ENCODE measurements at places on chromosomes 3 and 15. TPM values are rescaled to one million over a fixed set of nuclear protein-coding genes. Genes with fewer than 3 reads are reported as not detected.

- no peak overlapping the region for H3K4me3 ChIP-seq
- peaks cover 15% of the 10 kb centered on the region for H3K36me3 ChIP-seq
- no peak overlapping the region for H3K27ac ChIP-seq
- peaks cover 9% of the 10 kb centered on the region for H3K4me1 ChIP-seq
Observed at GRCh38 chr3:171399842-171400241, 60.4 kb downstream of the TNIK start.

Gene LMCD1
- total RNA-seq = 0.52 TPM

DNA sequence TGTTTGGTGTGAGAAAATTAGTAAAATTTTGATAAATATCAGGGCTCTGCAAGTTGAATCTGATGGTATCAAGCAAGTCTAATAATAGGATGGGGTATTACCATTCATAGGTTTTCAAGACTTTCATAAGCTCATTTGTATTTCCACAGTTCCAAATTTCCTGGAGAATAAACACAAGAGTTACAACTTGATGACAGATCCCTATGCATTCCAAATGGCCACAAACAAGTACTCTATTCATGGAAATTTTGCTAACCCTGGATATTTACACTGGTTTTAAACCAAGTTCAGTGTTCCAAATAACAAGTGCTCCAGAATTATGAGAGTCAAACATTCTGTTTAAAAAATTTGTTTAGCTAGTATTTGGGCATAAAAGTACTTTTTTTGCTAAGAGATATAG, 75.0 kb upstream of the CNTN6 start:
- H3K4me3 ChIP-seq = no peak overlapping the region
- no peaks in the 10 kb centered on the region for H3K4me1 ChIP-seq
- no peak for DNase-seq
- no peak overlapping the region for H3K27ac ChIP-seq

Gene PLA2G4D
- not detected for total RNA-seq

Gene SAMD7
- not detected for total RNA-seq

- H3K27me3 ChIP-seq = no peaks in the 10 kb centered on the region
- no peaks in the 10 kb centered on the region for H3K4me1 ChIP-seq
- no peak overlapping the region for H3K4me3 ChIP-seq
- no peak for DNase-seq
Observed at GRCh38 chr3:54822206-54822605, 105.7 kb downstream of the LRTM1 start.

DNA sequence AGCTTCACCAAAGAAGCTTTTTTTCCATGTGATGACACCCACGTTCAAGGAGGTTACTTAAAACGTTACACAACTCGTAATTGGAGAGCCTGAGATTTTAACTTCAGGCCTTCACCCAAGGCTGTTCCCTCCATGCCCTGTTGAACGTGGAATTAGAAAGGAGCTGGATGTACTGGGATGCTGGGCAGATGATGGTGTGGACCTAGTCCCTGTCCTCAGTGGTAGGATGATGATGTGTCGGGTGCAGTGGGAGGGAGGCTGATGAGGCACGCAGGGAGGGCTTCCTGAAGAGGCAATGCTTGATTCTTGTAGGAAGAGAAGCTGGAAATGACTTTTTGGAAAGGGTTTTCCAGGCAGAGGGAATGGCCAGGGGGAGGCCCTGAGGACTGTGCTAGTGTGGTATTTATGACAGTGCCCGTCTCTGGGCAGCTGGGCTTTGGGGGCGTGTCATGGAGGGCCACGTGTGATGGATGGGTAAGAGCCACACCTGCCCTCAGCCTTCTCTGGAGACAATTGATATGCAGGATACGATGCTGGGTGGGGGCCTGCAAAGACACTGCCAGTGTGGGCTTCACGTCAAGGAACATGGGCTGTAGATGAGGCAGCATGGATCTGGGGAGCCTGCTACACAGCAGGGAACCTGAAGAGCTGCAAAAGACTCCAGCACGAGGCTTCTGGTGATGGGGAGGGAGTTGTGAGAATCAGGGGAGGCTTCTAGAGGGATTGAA, 15.3 kb downstream of the SYNM start:
- H3K4me3 ChIP-seq = no peak overlapping the region
- no peak for DNase-seq
- H3K27me3 ChIP-seq = peaks cover 1% of the 10 kb centered on the region
- no peak overlapping the region for H3K27ac ChIP-seq
- H3K4me1 ChIP-seq = no peaks in the 10 kb centered on the region

Gene DHX36
- total RNA-seq = 93.3 TPM

- no peak for DNase-seq
- peaks cover 10% of the 10 kb centered on the region for H3K4me1 ChIP-seq
- H3K4me3 ChIP-seq = no peak overlapping the region
- no peaks in the 10 kb centered on the region for H3K36me3 ChIP-seq
Observed at GRCh38 chr3:32577174-32577573, 6.5 kb upstream of the DYNC1LI1 start.

- DNase-seq = no peak
- no peaks in the 10 kb centered on the region for H3K36me3 ChIP-seq
- no peaks in the 10 kb centered on the region for H3K4me1 ChIP-seq
- H3K27me3 ChIP-seq = peaks cover 3% of the 10 kb centered on the region
- H3K27ac ChIP-seq = no peak overlapping the region
Observed at GRCh38 chr15:62242999-62243398, 77.9 kb upstream of the C2CD4B start.

DNA sequence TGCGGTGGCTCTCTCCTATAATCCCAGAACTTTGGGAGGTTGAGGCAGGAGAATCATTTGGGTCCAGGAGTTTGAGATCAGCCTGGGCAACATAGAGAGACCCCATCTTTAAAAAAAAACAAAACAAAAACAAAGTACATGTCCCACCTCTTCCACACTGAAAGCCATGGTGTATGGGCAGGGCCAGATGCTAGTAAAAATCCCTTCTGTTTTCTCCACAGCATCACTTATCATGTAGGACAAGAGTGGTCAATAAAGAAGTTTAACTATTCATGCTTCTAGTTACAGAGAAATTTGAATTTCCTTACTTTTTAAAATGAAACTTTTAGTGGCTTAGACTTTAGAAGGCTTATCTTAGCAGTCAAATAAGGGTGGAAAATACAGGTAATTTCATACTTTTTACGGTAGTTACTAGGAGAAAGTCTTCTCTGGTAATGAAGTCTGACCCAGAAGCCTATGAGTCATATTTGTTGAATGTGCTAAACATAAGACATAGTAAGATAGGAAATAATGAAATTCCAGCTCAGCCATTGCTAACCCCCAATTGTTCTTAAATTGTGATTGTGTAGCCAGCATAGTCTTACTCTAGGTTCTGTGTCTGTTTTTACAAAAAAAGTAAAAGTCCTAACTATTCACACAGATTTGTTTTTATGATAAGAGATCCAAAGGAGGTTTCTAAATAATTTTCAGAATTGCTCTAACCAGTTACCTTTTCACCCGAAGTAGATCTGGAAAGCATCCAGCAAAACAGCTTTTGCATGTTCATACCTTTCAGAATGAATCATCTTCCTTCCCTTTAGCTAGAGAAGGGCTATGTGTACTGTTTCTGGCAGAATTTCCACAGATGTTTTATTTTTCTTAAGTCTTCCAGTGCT, 16.4 kb upstream of the ZNF609 start:
- peaks cover 40% of the 10 kb centered on the region for H3K4me1 ChIP-seq
- peak; percentile 70 for DNase-seq
- peak overlapping the region; percentile 76 for H3K4me3 ChIP-seq
- no peaks in the 10 kb centered on the region for H3K27me3 ChIP-seq
- H3K27ac ChIP-seq = peak overlapping the region; percentile 94

All from activated CD4-positive, alpha-beta T cell treated with anti-CD3 and anti-CD28 coated beads, Interleukin-2, amount 10 ng/mL, durations not matched to agents 24 days and 14 days (primary cell).